Stimulated activated naive CD4-positive, alpha-beta T cell treated with Interleukin-2 at 50 U/mL for 16 hours (primary cell): ENCODE measurements at places on chromosomes 5 and 9.

DNA sequence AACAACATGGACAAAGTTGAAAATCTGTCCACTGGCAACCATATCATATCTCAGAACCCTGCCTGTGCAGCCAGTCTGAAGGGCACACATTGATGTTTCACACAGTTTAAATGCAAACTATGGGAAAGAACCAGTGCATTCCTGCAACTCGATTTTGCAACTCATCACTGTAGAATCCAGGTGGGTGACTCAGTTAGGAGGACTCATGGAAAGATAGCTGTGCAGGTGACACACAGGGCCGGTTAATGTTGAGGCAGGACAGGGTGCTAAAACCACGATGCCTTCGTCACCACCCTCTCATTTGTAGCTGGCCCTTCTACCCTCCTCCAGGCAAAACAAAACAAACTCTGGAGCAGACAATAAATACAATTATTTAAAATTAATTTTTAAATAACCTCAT is 62.8 kb downstream of the TLE1 start:
- DNase-seq, result no peak

DNA sequence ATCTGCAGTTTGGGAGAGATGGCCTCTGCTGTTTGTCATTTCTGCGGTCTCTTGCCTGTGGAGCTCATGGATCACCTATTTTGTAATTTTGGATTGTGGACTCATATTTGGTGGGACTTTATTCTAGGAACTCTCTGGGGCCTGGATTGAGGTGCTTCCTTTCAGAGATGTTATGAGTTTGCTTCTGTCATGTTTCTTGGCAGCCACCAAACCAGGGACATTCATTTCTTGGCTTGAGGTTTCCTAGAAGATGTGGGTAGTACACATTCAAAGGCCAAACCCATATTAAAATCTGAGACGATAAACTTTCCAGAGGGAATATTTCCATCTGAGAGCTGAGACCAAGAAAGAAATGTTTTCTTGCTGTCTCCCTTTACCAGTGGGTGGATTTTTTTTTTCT is 37.2 kb upstream of the GADD45G start:
- DNase-seq, result no peak

GRCh38 chr5:115725522-115725921 is 90.9 kb downstream of the CDO1 start:
- DNase-seq, result no peak

DNA sequence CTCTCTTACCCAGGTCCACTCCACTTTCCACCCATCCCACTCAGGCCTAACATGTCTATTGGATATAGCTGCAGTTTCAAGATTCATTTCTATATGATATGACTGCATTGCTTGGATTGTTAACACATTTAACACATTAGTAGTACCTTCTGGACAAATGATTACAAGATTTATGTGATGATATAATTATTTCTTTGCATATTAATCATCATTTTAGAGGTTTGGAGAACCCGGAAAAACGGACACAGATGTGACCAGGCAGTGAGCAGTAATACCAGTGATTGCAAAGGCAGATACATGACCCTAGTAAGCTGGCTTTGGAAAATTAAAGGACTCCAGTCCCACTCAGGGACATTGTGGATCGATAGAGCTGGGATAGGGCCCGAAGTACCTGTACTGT is 103.8 kb downstream of the PRR16 start:
- no peak for DNase-seq

- DNase-seq, result no peak
Observed at GRCh38 chr5:66247176-66247960, 103.3 kb downstream of the SREK1 start.

- DNase-seq, result no peak
Observed at GRCh38 chr5:149901511-149901910, 43.1 kb downstream of the PDE6A start.

DNA sequence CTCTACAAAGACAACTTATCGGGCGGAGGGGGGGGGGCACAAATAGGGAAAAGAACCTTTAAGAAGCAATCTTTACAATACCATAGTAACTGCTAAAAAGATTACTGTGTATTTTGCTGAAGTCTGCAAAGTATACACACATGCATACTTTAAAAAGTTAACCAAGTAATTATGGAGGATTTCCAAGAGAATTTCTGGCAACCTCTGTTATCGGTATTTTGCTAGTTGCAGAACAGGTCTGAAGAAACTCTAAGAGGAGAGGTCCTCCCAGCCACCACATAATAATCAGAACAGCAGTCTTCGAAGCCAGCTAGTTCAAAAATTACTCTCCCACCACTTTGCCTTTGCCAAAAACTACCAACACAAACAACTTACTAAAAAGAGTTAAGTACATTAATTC is 56.1 kb downstream of the UBAP2 start:
- no peak for DNase-seq

DNA sequence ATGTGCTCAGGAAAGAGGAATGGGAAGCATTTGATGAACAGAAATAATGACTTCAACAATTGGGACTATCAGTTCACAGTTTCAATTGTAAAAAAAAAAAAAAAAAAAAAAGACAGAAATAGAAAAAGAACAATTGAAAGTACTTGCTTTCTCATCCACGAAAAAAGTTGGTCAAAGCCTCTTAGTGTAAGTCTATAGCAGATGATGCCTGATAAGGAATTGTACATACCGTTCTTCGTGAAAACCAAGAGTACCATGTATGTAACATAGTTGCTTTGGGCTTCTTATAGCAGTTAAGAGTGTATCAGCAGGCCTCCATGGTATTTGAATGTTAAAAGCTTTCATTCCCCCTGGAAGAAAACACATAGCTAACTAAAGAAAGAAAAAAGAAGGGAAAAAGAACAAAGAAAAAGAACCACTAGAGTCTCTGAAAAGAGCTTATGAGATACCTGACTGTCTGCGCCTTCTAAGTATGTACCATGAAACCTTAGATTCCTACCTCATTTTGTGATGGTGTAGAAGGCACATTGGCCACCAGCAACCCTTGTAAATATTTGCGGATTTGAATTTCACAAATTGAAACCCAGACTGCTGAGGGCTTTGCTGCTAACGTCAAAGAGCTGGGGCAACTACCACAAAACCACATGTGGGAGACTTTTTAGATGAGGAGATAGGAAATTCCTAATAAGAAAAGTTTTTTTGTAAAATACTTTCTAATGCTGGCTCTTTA is 75.2 kb downstream of the TMC1 start:
- DNase-seq, result peak; percentile 2

DNA sequence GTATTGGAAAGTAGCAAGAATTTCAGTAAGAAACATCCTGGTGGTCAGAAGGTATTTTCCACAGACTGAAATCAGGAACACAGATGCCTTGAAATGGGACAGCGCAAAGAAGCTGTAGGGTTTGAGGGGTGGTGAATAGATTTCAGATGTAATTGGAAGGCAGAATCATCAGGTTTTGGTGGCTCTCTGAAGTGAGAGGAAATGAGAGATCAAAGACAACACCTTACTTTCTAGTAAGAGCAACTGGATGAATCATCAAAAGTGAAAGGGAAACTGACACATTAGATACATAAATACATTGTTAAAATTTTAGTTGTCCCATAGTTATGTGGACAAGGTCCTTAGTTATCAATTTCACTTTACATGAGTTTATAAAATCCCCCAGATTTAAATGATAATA is 188.2 kb upstream of the SLC27A6 start:
- DNase-seq, result no peak

GRCh38 chr5:127311349-127311748 is 20.8 kb downstream of the MEGF10 start:
- DNase-seq, result no peak

DNA sequence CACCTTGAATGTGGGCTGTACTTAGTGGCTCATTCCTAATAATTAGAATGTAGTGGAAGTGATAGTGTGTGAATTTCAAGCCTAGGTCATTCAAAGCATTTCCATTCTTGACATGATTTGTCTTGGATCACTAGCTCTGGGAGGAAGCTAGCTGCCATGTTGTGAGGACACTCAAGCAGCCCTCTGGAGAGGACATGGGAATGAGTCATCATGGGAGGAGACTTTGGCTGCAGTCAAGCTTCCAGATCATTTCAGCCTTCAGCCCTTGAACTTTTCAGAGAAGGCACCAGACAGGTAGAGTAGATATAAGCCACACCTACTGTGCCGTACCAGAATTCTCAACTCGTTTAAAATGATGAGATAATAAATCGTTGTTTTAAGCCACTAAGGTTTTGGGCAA is 506.9 kb downstream of the ZNF608 start:
- no peak for DNase-seq

DNA sequence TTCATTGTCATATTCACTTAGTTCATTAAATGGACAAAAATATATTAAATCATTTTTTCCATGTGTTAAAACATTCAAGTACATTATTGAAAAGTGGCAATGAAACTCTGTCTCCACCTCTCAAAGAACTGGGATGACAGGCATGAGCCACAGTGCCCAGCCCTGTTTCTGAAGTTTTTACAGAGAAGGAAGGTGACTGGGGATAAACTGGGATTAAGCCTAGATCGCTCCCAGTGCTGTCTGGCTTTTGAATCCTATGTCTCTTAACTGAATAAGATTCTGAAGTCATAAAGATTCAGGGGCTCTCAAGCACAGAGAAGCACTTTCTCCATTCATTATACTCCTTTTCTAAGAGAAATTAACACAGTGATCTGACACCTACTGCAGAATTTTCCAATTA is 88.3 kb downstream of the SLC38A9 start:
- no peak for DNase-seq

DNA sequence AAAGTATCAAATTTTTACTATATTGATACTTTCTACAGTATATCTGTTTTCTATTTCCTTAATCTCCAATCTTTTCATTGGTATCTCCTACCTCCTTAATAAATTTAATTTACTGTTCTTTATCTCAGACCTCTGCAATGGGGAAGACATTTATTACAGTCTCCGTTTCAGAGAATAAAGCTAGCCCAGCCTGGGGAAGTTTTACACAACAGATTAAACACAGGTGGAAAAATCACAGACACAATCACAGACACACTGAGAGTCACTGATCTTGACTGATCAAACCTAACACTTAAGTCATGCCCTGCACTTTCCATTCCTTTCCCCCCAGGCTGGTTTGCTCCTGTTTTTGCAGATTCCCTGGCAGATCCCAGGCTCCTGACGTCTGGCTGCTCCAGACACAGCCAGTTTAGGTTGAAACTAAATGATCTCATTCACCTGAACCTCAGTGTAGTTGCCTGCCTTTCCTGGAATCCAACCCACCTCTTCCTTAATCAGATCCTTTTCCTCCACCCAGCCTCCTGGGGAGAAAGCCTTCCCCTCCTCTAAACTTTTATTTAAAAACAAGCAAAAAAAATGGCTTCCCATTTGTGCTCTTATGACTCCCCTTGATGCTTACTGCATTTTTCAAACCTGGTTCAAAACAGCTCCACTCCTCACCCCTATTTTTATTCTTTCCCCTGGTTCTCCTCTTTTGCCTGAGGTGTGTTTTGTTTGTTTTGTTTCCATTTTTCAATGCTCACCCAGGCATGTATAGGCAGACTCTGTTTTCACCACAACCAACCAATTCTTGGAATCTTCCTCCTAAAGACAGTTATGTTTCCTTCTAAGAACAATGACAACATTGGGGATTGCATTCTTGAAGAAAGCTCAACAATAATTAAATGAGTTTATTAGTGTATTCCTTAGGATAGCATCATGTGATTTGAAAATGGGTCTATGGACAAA is 29.5 kb upstream of the OSMR start:
- no peak for DNase-seq

DNA sequence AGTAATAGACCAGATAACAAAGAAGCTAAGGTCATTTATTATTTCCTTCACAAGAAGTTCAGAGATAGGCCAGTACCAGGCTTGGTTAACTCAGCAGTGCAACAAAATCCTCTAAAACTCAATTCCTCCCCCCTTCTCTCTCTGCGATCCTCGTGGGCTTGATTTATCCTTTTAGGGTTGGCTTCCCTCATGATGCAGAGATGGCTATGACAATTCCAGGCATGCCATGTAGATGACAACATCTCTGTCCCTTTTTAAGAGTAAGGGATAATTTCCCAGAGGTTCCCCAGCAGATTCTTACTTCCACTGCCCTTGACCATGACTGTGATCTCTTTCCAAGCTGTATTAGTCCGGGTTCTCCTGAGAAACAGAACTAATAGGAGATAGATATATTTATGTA is 28.7 kb upstream of the DAP start:
- no peak for DNase-seq

DNA sequence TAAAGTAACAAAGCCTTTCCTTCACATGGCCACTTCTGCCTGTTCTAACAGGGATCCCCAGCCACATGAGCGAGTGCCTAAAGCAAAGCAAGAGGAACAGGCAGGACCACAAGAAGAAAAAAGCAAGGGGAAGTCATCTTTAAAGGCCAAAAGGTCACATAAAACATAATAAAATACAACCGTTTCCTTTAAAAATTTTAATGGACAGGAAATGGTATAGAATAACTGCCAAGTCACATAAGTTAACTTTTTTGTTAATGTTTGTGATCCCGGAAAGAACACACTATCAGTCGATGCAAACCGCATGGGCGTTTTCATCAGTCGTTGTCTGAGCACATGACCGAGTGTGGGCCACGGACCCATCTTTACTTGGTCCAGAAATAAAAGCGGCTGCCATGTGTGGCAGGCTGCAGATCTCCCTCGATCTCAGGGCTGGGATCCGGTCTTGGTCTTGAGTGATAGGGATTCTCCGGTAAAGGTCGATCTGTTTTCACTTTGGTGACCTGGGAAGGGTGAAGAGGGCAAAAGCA is 15.6 kb downstream of the NDUFA8 start:
- DNase-seq, result no peak

GRCh38 chr5:172679628-172680212 is 38.7 kb downstream of the NEURL1B start:
- no peak for DNase-seq

- DNase-seq, result no peak
Observed at GRCh38 chr5:142079306-142079721, 29.3 kb upstream of the NDFIP1 start.

GRCh38 chr5:127699416-127699815 is 3.8 kb upstream of the CCDC192 start:
- DNase-seq, result no peak

- DNase-seq, result no peak
Observed at GRCh38 chr5:82862261-82862660, 214.9 kb downstream of the TMEM167A start.

GRCh38 chr5:173310861-173311785 is 17.1 kb downstream of the STC2 start:
- no peak for DNase-seq

DNA sequence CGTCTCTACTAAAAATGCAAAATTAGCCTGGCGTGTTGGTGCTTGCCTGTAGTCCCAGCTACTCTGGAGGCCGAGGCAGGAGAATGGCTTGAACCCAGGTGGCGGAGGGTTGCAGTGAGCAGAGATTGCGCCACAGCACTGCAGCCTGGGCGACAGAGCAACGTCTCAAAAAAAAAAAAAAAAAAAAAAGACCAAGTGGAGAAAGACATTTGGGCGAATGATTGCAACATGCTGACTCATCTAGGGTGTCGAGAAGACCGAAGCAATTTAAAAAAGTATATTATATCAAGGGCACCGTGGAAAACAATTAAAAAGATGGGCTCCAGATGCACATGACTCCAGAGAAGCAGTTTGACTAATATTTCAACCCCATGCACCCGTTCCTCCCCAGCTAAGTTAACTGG is 9.2 kb downstream of the KLF4 start:
- no peak for DNase-seq

DNA sequence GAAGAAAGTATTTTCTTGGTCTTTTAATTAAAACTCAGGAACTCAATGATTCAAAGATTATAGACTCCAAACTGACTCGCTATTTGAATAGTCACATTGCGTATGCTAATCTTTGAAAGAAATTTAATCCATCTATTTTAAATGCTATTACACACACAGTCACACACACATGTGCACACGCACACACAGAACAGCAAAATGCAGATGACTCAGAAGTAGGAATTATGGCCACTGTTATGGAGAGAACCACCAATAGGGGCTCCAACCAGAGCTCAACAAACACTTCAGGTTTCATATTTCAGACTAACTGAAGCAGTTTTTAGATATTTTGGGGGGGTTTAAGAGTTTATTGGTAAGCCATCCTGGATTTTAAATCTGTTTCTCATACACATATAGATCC is 1917.9 kb downstream of the EFNA5 start:
- DNase-seq, result no peak
